ENCODE measurements at places on chromosomes 2 and 18.

DNA sequence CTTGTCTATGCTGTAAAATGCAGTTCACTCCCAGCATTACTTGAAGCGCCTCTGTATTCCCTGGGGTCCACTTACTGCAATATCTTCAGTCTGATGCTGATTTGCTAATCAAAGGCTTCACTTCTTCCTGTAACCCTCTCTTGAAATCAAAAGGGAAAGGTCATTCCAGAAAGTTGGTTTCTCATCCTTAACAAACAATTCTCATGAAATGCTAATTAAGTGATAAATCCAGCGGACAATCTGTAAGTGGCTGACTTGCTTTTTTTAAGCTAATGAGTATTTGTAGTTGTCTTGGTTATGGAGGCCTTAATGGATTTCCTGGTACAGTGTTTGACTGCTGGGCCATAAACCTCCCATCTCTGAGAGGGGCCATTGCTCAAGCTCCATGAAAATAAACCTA, 499.6 kb upstream of the HS6ST1 start:
- DNase-seq, result no peak

DNA sequence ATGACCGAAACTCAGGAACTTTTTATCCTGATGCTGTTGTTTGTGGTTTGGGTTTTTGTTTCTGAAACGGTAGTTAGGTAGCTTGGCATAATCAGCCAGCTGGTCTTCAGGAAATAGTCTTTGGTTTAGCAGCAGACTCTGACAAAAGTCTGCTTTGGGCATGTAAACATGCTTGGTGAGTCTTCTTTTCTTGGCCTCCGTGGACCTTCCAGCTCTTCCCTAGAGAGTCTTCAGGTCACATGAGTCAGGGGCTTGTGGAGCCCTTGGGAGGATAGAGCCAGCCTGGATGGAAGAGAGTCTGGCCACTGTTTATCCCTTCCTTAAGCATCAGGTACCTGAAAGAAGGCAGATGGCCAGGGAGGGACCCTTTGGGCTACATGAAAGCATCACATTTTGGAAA, 154.5 kb downstream of the MGAT5 start:
- DNase-seq, result no peak

DNA sequence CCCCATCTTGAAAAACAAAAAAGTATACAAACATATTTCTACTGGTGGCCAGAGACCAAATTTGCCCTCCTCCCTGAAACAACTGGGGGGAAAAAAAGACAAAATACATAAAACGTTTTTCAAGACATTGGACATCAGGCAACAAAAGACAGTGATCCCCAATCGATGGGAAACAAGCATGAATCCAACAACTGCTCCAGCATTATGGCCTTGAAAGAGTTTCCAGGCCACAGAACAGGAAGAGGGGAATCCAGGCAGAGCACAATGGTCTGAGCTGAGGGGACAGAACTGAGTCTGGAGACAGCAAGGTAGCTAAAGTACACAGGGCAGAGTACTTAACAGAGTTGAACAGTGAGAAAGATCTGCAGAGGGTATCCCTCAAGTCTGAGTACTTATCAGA, 4.4 kb downstream of the CCDC88A start:
- no peak for DNase-seq

DNA sequence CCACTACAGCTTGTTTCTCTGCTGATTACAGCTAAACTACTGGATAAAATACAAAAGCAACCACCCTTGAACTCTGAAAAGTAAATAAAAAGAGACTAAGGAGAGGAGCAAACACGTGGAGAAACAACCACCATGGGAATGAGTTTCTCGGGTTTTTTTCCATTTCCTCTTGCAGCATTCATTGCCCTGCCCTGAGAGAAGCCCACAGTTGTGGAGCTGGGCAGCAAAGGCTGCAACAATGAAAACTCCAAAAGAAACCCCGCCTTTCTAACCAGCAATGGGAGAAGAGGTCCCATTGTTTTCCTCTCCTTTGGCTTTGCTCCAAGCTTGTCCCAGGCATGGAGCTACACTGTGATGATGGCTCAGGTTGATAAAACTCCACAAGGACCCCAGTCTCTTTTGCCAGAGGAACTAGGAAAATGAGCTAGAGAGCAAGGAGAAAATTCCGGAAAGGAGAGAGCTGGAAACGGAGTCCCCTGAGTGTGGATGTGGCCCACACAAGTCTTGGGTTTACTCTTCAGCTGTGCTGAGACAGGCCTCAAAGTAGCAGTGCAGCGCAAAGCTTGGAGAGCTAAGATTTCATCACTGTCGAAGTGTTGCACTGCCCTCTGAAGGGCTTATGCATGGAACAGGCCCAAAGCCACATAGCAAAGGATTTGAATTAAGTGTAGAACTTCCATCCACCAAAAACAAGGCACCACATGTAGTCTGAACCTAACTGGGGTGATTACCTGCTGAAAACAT, 20.9 kb downstream of the NAPG start:
- no peak for DNase-seq

DNA sequence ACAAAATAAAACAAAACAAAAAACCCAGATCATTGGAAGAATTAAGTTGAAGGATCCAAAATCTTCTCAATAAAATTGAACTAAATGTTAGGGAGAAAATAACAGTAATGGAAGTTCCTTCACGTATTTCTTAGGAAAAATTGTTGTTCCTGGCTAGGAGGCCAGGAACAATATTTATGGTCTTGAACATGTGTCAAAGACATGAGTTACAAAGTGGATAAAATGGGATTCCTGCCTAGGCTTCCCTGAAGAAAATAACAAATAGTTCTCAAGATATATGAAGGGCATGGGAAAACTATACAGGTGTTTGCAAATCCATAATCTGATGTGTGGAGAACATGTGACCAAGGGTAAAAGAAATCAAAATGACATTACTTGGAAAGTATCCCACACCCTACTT, 67.6 kb upstream of the ITGB6 start:
- no peak for DNase-seq

DNA sequence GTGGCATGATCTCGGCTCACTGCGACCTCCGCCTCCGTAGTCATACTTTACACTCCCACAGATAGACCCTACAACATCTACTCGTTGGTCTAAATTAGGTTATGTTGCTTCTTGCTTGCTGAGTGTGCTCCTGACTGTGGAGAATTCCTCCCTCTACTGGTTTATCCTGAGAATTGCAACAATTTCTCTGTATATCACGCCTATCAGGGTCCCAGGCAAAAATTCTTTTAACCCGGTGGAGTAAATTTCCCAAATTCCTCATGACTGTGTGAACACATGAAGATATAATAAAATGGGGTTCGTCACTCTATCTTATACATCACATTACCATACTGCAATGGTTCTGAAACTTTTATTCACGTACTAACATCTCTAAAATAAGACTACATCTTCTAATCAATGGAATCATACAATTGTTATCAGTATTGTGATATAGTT, 156.7 kb downstream of the EVA1A start:
- peak; percentile 31 for DNase-seq

- DNase-seq, result no peak
These were observed 482.3 kb downstream of the TGIF1 start for GRCh38 chr18:3932276-3932675.

DNA sequence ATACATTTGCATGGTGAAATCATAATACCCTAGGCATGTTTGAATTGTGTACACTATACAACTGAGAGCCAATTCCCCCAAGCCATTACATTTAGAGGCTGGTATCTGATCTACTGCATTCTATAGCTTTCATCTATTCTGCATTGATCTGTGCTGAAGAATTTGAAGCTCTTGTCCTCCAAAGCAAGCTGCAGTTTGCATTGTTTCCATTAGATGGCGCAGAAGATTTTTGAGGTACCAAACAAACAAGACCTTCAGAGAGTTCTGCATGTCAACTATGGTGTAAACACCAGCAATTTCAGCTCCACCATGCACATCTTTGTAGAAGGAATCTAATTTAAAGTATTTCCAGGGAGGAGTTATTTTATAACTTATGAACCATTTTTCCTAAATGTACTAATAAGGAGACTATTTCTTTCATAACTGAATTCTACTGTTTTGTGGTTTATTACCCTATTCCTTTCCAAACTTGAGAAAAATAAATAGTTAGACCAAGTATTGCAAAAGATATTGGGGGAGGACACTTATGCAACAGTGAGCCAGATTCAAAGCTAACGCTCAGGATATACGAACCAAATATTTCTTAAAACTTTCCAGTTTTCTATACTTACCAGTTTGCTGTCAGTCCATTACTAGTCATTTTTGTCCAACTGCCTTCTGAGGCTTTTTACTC, 761.8 kb upstream of the ACVR2A start:
- peak; percentile 35 for DNase-seq

GRCh38 chr2:229314117-229314516, 43.0 kb upstream of the PID1 start:
- no peak for DNase-seq

DNA sequence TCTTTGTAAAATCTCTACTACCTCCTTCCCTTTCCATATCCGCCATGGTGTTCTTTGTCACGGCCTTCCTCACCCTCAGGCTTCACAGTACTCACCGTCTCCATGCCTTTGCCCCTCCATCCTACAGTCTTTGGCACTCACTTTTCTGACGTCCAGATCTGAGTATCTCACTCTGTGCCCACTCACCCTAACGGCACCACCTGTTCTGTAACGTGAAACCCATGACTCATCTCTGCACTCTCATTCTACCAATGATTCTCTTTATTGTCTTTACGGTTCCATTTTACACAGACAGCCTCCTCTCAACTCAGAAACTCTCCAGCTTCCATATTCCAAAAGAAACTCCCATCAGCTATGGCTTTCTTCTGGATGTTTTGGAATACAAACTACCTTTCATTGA, 56.7 kb downstream of the NETO1 start:
- DNase-seq, result no peak

DNA sequence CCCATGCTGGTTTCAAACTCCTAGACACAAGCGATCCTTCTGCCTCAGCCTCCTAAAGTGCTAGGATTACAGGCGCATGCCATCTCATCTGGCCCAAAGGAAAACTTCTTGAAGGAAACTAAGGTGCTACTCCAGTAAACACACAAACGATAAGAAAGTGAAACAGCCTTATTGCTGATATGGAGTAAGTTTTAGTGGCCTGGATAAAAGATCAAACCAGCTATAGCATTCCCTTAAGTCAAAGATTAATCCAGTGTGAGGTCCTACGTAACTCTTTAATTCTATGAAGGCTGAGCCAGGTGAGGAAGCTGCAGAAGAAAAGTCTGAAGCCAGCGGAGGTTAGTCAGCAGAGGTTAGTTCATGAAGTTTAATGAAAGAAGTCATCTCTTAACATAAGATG, 40.8 kb upstream of the POTEE start:
- no peak for DNase-seq

- no peak for DNase-seq
These were observed 231.3 kb upstream of the TANK start for GRCh38 chr2:160928854-160929301.

- no peak for DNase-seq
These were observed 30.5 kb downstream of the MAL start for GRCh38 chr2:95056044-95056443.

DNA sequence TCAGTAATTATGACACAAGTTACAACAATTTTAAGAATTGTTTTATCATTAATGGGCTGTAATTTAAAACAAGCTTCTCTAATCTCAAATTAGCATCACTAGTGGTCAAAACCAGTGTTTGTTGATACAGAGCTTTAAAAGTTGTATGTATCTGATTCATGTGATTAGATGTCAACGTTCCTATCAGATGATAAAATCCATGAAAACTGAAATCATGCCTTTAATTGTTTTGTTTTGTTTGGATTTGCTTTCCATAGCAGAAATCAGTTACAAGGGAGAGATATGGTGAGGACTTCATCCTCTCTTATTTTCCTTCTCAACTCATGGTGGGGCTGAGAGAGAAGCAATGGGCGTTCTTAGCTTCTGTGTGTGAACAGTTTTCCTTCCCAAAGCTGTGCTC, 469.6 kb downstream of the PID1 start:
- DNase-seq, result no peak

DNA sequence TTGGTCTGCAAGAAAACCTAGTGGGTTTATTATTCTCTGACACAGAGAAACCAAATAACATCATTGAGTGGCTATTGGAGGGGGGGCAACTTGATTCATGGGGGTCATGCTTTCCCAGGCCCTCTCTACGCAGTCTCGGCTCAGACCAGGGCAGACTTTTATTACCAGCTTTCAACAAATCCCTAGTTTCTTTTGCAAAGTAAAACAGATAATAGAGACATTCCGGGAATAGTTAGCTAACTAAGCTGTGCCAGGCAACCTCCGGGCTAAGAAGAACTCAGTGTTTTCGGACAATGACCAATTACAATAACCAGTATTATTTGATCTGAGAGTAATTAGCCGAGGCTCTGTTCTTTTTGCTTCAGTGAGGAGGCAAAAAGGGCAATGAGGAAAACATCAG, 66.3 kb downstream of the CDK15 start:
- no peak for DNase-seq

DNA sequence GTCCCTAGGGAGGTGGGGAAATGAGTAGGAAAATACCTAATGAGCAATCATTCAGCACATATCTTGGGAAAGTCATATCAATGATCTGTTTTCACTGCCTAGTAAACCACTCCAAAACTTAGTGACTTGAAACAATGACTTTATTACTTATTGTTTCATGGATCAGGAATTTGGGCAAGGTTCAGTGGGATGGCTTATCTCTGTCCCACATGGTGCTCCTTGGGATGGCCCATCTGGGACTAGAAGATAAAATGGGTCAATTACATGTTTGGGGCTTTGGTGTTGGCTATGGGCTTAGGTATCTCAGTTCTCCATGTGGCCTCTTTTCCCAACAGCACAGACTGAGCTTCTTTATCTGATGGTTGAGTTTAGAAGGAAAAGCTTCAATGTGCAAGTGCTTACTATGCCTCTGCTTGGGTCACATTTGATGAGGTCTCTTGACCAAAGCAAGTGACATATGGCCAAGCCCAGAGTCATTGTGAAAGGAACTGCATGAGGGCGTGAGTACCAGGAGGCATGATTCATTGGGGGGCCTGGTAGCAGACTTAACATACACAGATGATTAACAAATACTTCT, 218.1 kb upstream of the TNP1 start:
- no peak for DNase-seq

DNA sequence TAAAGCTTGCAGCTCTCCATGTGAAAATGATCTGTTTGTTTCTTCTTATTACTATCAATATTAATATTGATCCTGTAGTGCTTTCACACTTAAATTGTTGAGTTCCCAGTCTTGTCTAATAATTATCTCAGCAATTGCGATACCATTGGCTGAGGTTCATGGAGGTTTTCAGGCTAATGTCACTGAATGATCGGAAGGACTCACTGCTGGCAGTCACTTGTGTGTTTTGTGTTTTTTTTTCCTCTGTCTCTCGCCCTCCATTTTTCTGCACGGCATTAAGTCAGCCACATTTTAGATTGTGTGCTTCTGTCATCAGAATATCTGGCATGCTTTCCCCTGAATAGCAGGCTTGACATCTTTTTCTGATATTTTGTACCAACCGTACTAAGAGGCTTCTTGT, 43.7 kb downstream of the AGAP1 start:
- DNase-seq, result no peak

- DNase-seq, result no peak
These were observed 110.2 kb upstream of the LDLRAD4 start for GRCh38 chr18:13108330-13108729.

GRCh38 chr2:73175663-73176204, 26.6 kb upstream of the NOTO start:
- peak; percentile 78 for DNase-seq

All from COR-L47 (cell line).